T-helper 17 cell (primary cell): ENCODE measurements at places on chromosomes 5 and 9.

GRCh38 chr9:3835393-3835792, 309.6 kb upstream of the RFX3 start:
- H3K27me3 ChIP-seq = peaks cover 25% of the 10 kb centered on the region
- no peak overlapping the region for H3K27ac ChIP-seq
- no peaks in the 10 kb centered on the region for H3K36me3 ChIP-seq
- no peak for DNase-seq
- H3K4me1 ChIP-seq = no peaks in the 10 kb centered on the region

DNA sequence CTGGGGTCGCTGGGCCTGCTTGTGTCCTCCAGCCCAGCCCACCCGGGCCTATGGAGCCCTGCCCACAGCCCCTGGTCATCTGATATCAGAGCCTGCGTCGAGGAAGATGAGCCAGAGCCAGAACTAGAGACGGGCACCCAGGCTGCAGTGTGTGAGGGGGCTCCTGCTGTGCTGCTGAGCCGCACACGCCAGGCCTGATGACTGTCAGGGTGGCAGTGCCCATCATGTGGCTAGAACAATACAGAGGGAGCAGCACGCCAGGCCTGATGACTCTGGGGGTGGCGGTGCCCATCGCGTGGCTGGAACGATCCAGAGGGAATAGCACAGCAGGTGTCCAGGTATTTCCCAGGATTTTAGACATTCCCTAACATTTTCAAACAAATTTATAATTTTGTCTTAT, 9.2 kb upstream of the LRRC14B start:
- peaks cover 42% of the 10 kb centered on the region for H3K27me3 ChIP-seq
- H3K4me1 ChIP-seq = no peaks in the 10 kb centered on the region
- H3K4me3 ChIP-seq = no peak overlapping the region
- DNase-seq = no peak
- no peak overlapping the region for H3K27ac ChIP-seq
- peaks cover 3% of the 10 kb centered on the region for H3K36me3 ChIP-seq

GRCh38 chr5:175718401-175719108, 60.7 kb downstream of the HRH2 start:
- peaks cover 2% of the 10 kb centered on the region for H3K36me3 ChIP-seq
- no peak overlapping the region for H3K27ac ChIP-seq
- no peak for DNase-seq
- H3K27me3 ChIP-seq = peaks cover 6% of the 10 kb centered on the region
- H3K4me1 ChIP-seq = peaks cover 3% of the 10 kb centered on the region

DNA sequence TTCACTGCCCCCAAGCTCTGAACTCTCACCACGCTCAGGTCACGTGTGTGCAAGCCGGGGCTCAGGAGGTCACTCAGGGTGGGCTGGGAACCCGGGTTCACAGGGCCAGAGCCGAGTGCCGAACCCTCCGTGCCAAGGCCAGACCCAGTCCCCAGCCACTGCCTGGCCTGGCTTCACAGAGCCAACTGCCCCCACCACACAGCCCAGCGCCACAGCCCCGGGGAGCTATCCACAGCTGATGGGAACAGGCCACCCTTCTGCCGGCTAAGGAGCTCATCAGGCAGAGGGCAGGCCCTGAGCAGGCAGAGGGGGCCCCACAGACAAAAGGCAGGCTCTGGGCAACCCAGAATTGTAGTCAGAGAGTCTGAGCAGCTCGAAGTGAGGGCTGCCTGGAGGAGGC, 117.0 kb downstream of the VAV2 start:
- no peak overlapping the region for H3K4me3 ChIP-seq
- no peak for DNase-seq
- H3K27ac ChIP-seq = no peak overlapping the region
- peaks cover under 1% of the 10 kb centered on the region for H3K27me3 ChIP-seq
- peaks cover 2% of the 10 kb centered on the region for H3K36me3 ChIP-seq

DNA sequence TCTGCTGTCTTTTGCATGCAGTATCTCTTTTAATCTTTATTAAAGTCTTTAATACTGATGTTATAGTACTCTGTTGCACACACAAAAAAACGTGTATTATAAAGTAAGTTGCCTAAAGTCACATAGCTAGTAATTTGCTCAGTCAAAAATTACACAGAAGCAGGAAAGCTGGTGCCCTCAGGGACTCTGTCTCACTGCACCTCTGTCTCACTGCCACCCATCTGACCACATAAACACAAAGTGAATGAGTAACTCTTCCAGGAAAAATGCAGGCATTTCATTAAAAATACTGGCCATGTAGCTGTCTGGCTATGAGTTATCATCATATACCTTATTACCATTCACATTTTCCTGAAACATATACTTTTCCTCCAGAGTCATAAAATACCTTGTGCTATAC, 591.7 kb downstream of the CSNK1G3 start:
- no peak overlapping the region for H3K4me3 ChIP-seq
- H3K4me1 ChIP-seq = no peaks in the 10 kb centered on the region
- DNase-seq = no peak
- H3K27ac ChIP-seq = no peak overlapping the region

DNA sequence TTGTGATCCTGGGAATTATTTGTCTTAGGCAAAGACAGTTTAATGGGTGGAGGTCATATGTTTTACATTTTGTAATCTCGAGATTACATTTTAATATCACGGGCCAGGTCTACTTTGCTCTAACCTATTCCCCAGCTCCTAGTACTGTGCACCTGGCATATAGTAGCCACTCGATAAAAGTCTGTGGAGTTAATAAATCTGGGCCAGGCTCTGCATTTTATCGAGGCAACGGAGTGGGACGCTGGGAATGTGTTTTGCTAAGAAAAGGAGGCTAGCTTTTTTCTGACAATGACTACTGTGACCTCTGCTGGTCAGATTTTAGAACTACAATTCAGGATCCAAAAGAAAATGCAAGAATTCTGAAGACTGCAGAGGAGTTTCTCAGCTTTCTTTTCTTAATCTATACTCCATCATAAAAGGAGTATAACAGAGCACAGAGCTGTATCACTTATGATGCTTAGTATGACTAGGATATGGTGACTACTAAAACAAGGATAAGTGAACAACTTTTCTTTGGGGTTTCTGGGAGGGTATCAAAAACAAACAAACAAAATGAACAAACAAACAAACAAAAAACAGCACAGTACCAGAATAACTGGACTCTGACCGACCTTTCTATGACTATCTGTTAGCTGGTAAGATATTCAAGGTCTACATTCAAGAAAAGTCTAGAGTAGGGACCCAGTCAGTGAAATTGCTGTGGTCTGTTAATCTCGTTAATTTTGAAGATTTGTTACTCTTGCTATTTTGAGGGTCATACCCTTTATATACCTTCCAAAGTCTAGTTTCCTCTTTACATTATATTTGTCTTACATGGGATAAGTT, 46.1 kb upstream of the CER1 start:
- no peaks in the 10 kb centered on the region for H3K36me3 ChIP-seq
- no peak overlapping the region for H3K27ac ChIP-seq
- H3K4me1 ChIP-seq = peaks cover 4% of the 10 kb centered on the region
- DNase-seq = no peak
